ENCODE measurements at places on chromosomes 11 and 22.

DNA sequence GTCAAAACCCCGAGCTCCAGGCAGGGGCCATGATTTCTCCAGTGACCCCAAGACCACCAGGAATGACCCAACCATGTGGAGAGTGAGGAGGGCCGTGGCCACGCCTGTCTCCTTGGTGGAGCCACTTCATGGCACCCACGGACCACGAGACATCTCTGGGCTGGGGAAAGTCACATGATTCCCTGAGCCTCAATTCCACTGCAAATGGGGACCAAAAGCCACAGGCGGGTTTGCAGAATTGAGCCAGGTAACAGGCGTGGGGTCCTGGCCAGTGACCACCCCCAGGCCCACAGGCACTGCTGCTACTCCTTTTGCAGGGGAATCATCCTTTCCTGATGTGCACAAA is 178.9 kb downstream of the CTTN start:
- DNase-seq, result no peak

DNA sequence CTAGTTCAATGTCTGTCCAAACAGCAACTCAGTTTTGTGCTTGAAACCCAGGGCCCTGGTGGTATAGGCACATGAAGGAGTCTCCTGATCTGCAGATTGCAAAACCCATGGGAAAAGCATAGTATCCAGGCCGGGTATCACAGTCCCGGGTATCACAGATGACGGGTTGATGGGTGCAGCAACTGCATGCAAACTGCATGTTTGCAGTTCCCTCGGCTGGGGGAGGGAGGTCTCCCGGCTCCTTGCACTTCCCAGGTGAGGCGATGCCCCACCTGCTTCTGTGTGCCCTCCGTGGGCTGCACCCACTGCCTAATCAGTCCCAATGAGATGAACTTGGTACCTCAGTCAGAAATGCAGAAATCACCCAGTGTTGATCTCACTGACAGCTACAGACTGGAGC is 53.9 kb downstream of the KCNQ1 start:
- no peak for DNase-seq

- no peak for DNase-seq
These were observed 645.8 kb downstream of the DLG2 start for GRCh38 chr11:84981301-84981700.

DNA sequence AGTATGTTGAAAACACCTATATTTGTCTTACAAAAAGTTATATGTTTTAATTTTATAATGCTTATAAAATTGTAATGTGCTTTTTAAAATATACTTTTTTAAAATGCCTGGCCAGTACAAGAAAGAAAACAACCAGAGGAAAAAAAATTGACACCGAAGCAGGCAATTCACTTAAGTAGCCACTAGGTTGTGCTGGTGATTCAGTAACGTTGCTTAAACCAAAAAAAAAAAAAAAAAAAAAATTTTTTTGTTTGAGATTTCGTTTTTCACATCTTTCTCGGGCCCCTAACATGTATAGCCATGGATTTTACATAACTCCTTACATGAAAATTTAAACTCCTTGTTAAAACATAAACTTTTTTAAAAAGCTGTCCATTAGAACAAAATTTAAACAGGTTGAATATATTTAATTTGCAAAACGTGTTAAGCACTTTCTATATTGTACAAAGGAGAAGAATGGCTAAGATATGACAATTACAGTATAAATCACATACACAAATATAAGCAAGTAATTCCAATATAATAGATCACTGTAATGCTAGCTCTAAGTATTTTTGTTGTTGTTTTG is 9.2 kb downstream of the OR8B4 start:
- no peak for DNase-seq

DNA sequence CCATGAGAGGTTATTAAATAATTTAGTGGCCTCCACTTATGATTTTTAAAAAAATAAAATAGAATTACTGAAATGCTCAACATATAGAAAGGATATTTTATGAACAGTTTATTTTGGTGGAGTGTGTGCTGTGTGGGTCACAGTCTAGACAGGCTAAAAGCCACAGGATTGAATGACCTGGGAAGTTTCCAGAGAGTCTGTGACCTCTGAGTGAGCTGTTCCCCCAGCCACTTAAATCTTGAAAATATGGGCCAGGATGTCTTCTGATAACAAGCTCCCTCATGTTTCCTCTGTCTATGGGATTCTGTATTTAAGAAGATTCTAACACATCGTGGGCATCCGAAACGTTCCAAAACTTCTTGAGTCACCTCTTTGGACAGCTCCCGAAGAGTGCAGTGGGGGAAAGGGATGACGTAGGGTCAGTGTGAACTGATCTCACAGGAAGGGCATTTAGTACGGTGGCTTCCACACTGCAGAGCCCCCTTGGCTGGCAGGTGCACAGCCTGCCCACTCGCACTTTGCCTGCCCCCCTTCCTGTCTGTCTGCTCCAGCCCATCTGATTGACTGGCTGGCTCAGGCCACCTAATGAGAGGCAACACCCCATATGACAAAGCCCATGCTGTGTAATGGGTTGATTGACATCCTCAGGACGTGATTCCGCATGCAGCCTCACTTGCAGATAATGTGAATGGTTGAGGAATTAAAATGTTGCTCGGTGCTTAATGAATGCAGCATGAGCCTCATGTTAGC is 97.4 kb downstream of the NTM start:
- no peak for DNase-seq

GRCh38 chr22:49019737-49020713 is 807.6 kb downstream of the BRD1 start:
- peak; percentile 1 for DNase-seq

Measured in adrenal gland (tissue), 19 donors.